ENCODE measurements at places on chromosomes 1 and 21.

DNA sequence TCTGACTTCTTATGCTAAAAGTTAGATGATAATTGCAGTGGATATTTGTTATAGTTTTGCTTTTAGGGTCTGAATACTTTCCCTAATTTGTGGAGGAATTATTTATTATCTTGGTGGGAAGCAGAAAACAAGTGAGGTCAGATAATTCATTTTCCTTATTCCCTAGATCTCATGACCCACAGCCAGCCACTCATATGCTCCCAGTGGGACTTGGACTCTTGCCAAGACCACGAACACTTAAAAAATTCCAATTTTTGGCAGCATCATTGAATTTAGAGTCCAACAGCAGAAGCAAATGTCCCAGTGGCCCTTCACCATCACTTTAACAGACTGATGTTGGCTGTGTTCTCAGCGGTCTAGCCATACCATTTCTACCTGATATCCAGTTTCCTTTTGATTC, 204.2 kb downstream of the HMCN1 start:
- peak; percentile 90 for DNase-seq

DNA sequence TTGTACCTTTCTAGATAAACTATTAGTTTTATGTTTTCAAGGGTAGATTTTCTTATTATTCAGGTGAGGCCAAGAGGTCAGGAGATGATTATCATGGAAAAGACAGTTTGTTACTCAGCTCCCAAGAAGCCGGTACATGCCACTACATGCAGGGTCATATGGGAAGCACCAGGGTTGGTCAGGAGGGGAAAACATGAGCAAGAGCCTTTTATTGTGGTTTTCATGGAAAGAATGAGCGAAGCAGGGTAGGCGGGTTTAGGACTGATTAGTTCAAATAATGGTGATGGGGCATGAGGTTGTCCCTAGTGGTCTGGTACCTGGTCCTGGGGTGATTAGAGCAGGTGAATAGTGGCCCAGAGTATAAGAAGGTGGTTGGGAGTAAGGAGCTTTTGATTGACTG, 189.9 kb downstream of the APP start:
- DNase-seq = no peak

DNA sequence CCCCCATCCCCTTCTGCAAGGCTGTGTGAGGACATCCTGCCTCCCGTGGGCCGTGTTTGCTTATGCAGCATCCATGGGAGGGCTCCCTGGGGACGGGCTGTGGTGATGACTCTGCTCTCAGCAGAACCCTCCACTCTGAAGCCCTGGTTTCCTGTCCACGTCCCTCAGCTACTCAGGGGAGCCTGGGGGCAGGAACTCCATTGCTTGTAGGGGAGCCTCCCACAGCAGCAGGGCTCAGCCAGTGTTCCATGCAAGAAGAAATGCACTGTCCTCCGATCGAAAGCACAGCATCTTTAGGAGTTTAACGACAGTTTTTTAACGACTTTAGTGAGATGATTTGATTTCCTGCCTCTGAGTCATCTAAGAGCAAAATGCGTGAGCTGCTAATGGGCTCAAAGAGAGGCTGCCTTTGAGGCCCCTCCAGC, 8.3 kb upstream of the KCNAB2 start:
- no peak for DNase-seq

- no peak for DNase-seq
Observed at GRCh38 chr1:5481889-5482288, 510.3 kb downstream of the NPHP4 start.

DNA sequence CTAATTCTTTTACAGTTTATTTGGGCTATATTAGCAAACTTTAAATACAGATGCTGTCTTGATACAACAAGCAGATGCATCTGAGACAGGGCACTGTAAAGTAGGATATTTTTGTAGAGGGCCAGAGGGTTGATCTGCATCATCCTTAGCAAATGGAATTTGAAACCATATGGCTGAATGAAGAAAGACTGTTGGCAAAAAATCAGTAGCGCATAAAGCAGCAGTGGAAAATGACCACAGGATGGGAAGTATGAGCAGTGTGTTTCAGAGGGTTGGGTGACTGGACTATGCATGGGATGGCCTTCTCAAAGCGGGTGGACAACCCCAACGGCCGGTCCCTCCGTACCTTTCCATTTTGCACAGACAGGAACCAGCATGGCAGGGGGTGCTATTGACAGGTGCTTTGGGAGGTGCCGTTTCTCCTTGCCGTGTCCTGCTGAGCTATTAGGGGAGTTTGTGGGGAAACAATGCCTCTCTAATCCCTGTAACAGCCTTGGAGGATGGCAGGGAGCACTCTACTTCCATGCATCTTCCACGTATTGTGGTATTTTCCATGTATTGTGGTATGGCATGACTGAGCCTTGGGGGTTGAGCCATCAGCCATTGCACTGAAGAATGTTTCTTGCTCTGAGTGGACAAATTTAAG, 5.9 kb downstream of the LRRC8B start:
- peak; percentile 31 for DNase-seq

GRCh38 chr1:105359457-105359856, 1609.8 kb downstream of the AMY1C start:
- no peak for DNase-seq

GRCh38 chr1:232599178-232600041, 30.5 kb downstream of the SIPA1L2 start:
- no peak for DNase-seq

DNA sequence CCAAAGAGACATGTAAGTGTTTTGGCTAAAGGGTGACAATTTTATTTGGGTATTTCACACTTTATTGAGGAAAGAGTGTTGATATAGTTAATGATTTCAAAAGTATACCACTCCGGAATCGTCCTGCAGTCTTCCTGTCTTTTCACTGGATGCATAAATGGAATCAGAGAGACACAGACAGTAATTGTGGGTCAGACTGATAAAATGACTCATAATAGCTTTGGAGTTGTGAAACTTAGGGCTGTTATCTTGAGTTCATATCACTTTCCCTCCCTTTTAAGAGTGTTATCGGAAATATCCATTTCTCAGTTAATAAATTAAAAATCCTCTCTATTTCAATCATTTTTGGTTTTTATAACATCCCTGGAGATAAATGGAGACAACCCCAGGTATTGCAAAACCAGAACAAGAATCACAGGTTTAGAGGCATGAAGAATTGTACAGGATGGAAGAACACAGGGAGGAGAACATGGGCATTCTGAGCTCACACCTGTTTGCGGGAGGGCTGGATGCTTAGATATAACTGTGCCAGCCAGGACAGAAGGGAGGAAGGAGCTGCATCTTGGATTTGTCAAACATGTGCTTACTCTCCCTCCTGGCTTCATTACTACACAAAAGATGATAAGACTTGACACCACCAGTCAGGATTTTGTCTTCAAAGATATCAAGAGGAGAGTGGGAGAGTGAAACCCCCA, 185.4 kb downstream of the LMO4 start:
- no peak for DNase-seq

GRCh38 chr21:35368326-35368725, 319.2 kb upstream of the RUNX1 start:
- no peak for DNase-seq
